Endothelial cell of umbilical vein (primary cell): ENCODE measurements at places on chromosomes 4 and X. TPM values are rescaled to one million over a fixed set of nuclear protein-coding genes. Genes with fewer than 3 reads are reported as not detected.

The CD38 gene
- total RNA-seq: 0.31 TPM in 1 of 2 replicates, not detected in the other

The SPANXC gene
- not detected in 2 replicates for total RNA-seq

The GSX2 gene
- not detected in 2 replicates for total RNA-seq

The SLC9B1 gene
- 0.49 TPM in 1 of 2 replicates, not detected in the other for total RNA-seq

The UGT2B10 gene
- not detected in 2 replicates for total RNA-seq

The NXF2 gene
- not detected in 2 replicates for total RNA-seq

The DSPP gene
- total RNA-seq: not detected in 2 replicates

The BTK gene
- 0.13 TPM in 1 of 2 replicates, not detected in the other for total RNA-seq

The MAGEE1 gene
- total RNA-seq: 0.74 and 0.95 TPM in 2 replicates

The DCLK2 gene
- 4.6 and 4.7 TPM in 2 replicates for total RNA-seq

The ZFP42 gene
- total RNA-seq: not detected in 2 replicates

The MTNR1A gene
- not detected in 2 replicates for total RNA-seq

The POLA1 gene
- 16.4 and 18.6 TPM in 2 replicates for total RNA-seq

The BMX gene
- total RNA-seq: 86.0 and 105 TPM in 2 replicates

The CRLF2 gene
- not detected in 2 replicates for total RNA-seq

The MUC7 gene
- not detected in 2 replicates for total RNA-seq

The DCAF8L2 gene
- 0.15 TPM in 1 of 2 replicates, not detected in the other for total RNA-seq

The C1QTNF7 gene
- not detected in 2 replicates for total RNA-seq

The IDUA gene
- 29.2 and 34.1 TPM in 2 replicates for total RNA-seq

The KCND1 gene
- total RNA-seq: 0.67 and 1.3 TPM in 2 replicates

The TMPRSS11A gene
- not detected in 2 replicates for total RNA-seq

The IL15 gene
- 3.0 and 3.1 TPM in 2 replicates for total RNA-seq

The SGMS2 gene
- 33.0 and 35.9 TPM in 2 replicates for total RNA-seq

The TBC1D8B gene
- total RNA-seq: 3.9 and 6.6 TPM in 2 replicates

The NAP1L3 gene
- total RNA-seq: 0.22 and 0.25 TPM in 2 replicates

The PHOX2B gene
- not detected in 2 replicates for total RNA-seq

The ANKRD50 gene
- total RNA-seq: 63.6 and 68.9 TPM in 2 replicates

The PCDH10 gene
- total RNA-seq: 56.5 and 91.7 TPM in 2 replicates
